NCI-H69 (cell line): ENCODE measurements at places on chromosomes 2 and 18.
A peak's percentile ranks its signal among the peaks of the same experiment; 100 is the strongest.

DNA sequence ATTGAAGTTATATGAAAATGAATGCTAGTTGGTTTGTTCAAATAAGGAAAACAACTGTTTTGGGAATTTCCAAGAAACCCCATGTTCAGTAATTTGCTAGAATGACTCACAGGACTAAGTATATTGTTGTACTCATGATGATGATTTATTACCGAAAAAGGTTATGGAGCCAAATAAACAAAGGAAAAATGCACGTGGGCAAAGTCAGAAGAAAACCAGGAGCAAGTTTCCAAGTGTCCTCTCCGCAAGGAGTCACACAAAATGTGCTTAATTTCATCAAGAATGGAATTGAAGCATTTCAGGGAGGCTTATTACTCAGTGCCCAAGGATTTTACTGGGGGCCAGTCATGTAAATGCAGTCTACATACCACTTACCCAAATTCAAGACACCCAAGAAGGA, 1652.4 kb upstream of the TMEFF2 start:
- peak; percentile 58 for DNase-seq

DNA sequence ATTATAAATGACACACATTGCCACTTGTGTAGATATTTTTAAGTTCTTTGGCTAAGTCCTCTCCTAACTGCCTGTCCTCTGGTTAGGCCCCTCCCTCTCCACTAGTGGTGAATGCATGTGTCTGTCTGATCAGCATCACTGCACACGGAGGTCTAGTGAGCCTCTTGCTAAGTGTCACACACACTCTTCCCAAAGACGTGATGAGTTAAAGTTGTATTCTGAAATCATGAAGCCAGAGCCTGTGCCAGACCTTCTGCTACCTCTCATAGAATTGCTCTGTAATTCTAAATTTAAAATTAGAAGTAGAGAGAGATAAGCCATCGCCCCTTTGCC, 41.3 kb downstream of the RALB start:
- DNase-seq, result no peak

GRCh38 chr2:29053223-29053622, 21.1 kb downstream of the PCARE start:
- peak; percentile 65 for DNase-seq

GRCh38 chr2:76870011-76870410, 652.2 kb downstream of the LRRTM4 start:
- peak; percentile 44 for DNase-seq

GRCh38 chr18:56902653-56903052, 244.2 kb upstream of the BOD1L2 start:
- DNase-seq, result peak; percentile 34

- DNase-seq, result no peak
Measured at GRCh38 chr18:27556741-27557140, 371.6 kb upstream of the CHST9 start.

DNA sequence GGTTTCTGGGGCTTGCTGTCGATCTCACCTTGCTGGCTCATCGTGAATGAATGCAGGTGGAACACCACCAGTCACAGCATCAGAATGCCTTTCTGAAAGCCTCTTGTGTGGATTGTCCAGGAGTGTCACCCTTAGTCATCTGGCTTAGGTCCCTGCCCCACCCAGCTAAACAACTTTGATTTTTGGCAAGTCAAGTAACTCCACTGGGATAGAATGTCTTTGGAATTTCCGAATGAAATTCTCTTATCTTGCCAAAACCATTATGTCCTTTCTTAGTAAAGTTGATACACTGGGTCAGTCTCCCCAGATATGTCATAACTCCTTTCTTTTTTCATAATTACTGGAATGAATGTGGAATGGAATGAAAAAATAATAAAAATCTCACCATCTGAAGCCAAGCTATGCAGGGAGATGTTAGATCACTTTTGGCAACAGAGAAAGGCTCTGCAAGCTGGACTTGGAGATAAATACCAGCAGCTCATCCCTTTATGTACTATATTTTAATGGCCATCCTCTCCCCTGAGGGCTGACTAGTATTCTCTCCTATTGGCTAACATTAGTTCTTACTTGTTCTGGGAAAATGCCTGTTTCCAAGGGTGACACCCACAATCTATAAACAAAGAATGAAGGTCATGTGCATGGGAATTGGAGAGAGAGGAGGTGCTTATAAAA, 35.4 kb downstream of the INSIG2 start:
- no peak for DNase-seq
